Hematopoietic multipotent progenitor cell (in vitro differentiated cells): ENCODE measurements at places on chromosomes 1 and 21. TPM values are rescaled to one million over a fixed set of nuclear protein-coding genes. Genes with fewer than 3 reads are reported as not detected.
A peak's percentile ranks its signal among the peaks of the same experiment; 100 is the strongest.

Gene TMEM50A
- 38.0 TPM for total RNA-seq

Gene GCSAML
- total RNA-seq = 16.4 TPM

Gene KCND3
- under 0.01 TPM for total RNA-seq

- DNase-seq = no peak
Measured at GRCh38 chr1:208027861-208028260, 116.9 kb upstream of the CD34 start.

- DNase-seq = no peak
Measured at GRCh38 chr1:19455353-19455752, 30.0 kb downstream of the CAPZB start.

GRCh38 chr1:61338899-61339298 lies 256.5 kb downstream of the NFIA start:
- no peak for DNase-seq

DNA sequence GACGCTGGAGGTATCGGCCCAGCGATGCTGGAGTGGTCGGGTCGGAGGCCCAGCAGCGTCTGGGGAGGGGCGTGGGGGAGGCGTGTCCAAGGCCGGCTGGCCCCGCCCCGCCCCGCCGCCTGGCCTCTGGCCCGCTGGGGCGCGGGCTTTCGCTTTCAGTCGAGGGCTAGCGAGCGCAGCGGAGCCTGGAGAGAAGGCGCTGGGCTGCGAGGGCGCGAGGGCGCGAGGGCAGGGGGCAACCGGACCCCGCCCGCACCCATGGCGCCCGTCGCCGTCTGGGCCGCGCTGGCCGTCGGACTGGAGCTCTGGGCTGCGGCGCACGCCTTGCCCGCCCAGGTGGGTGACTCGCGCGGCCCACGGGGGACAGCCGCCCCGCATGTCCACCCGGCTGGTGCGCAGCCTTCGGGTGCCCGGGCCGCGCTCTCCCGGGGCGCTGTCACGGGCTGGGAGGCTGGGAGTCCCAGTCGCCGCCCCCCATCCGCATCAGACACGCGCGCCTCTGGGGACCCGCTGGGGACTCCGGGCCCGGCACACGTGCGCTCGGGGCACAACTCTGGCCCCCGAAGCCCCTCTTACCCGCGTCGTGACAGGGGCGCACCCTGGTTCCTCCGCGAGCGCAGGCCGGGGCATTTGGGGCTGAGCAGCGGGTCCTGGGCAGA lies at the start of gene TNFRSF1B:
Gene TNFRSF1B (plus strand): TSS at position 158 of the 659 bp plus-strand sequence. CDS start 101 bp downstream, at position 259.
- DNase-seq = peak; percentile 63
